CD4-positive, alpha-beta T cell treated with Interleukin-2 at 100 ng/mL for 4 hours (primary cell): ENCODE measurements at places on chromosomes 2 and 18.

GRCh38 chr2:85605406-85606115 lies 3.1 kb upstream of the TMEM150A start:
- no peak for DNase-seq

GRCh38 chr2:20453087-20453486 lies 6.2 kb downstream of the RHOB start:
- DNase-seq = no peak

DNA sequence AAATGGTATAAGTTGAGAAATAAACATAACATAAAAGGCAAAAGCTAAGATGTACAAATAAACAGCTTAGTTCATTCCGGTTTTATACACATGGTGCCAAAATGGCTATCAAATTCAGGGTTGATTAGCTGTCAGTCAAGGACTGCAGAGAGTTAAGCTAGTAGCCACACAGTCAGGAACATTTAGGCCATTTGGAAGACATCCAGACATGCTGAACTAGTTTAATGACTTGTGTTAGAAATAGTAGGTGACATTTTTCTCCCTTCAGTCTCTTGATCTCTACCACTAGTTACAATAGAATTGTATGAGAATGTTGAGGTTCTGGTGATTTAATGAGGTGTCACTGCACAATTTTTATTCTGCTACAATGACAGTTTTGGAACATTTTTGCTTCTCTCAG lies 394.4 kb upstream of the SPHKAP start:
- no peak for DNase-seq

GRCh38 chr2:76678383-76679024 lies 843.7 kb downstream of the LRRTM4 start:
- no peak for DNase-seq

- DNase-seq = no peak
These were observed 110.6 kb upstream of the TNP1 start for GRCh38 chr2:216970359-216970915.
